ENCODE measurements at places on chromosomes 5 and 9. TPM values are rescaled to one million over a fixed set of nuclear protein-coding genes. Genes with fewer than 3 reads are reported as not detected.

WDR31 gene
- 6.4 TPM for total RNA-seq

IL4 gene
- total RNA-seq: not detected

DNA sequence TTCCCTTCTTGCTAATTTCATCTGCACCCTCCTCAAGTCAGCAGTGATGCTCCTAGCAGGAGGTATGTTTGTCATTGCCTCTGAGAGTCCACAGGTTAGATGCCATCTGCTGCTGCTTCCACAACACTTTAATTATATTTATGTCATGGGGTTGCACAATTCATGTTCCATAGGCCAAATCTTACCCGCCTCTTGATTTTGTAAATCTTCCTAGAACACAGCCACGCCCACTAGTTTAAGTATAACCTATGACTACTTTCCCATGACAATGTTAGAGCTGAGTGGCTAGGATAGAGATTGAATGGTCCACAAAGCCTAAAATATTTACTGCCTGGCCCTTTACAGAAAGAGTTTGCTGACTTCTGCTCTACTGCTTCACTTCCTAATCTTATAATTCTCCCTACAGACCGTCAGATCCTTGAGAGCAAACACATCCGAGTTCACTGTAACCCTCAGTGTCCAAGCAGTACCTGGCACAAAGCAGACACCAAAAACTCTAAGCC lies 21.1 kb downstream of the LIFR start:
- no peak for DNase-seq

GRCh38 chr9:136493567-136493971 lies 10.7 kb upstream of the SEC16A start:
- DNase-seq: no peak

LECT2 gene
- total RNA-seq: not detected

GRCh38 chr5:90558344-90559192 lies at the start of gene ADGRV1:
TSS of gene ADGRV1 (plus strand) at chr5:90558797. CDS start at chr5:90558896, 99 bp downstream.
- peak; percentile 73 for DNase-seq

- no peak for DNase-seq
Observed at GRCh38 chr5:50759526-50760270, 93.3 kb downstream of the PARP8 start.

CCDC152 gene
- 1.8 TPM for total RNA-seq

- DNase-seq: no peak
Observed at GRCh38 chr5:10329820-10330481, 22.2 kb upstream of the CMBL start.

- no peak for DNase-seq
Observed at GRCh38 chr9:15433661-15434060, 11.0 kb downstream of the SNAPC3 start.

TNFAIP8 gene
- total RNA-seq: 40.0 TPM

DNA sequence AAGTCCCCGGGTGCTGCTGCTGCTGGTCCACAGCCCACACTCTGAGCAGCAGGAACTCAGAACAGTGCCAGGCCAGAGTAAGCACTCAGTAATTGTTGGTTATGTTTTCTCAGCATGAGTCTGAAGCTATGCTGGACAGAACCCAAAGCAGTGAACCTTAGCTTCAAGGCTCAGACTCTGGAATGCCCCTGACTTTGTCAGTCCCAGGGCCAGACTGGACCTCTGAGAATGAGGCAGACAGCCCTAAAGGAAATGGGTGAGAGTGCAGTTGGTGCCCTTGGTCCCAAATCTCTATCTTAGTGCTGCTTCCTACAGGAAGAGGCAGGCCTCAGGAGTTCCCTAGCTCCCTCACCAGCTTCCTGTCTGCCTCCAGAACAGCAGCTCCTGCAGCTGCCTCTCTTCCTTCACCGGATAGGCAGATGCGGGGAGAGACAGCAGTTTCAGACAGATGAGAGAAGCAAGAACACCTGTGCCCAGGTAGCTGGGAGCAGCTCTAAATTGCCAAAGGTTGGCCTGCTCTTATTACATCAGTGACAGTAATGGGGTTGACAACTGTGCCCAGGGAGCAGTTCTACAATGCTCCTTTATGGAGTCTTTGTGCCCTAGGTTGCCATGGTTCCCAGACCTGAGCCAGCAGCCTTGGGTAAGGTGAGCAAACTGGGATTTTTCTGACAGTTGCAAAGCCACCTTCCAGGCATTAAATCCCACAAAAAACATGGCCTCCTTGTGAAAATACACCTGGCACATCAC lies 82.2 kb upstream of the CXCL14 start:
- no peak for DNase-seq

- no peak for DNase-seq
Observed at GRCh38 chr9:137056739-137057415, 3.0 kb upstream of the ENTPD2 start.

ABLIM3 gene
- total RNA-seq: 11.7 TPM
